Activated CD4-positive, alpha-beta T cell treated with anti-CD3 and anti-CD28 coated beads, Interleukin-2, Interleukin-6, amounts not matched to agents 100 ng/mL and 50 ng/mL, durations not matched to agents 16 hours and 8 hours (primary cell): ENCODE measurements at places on chromosomes 2 and 18.

GRCh38 chr2:182359027-182359989 is 67.5 kb downstream of the PDE1A start:
- DNase-seq = no peak

DNA sequence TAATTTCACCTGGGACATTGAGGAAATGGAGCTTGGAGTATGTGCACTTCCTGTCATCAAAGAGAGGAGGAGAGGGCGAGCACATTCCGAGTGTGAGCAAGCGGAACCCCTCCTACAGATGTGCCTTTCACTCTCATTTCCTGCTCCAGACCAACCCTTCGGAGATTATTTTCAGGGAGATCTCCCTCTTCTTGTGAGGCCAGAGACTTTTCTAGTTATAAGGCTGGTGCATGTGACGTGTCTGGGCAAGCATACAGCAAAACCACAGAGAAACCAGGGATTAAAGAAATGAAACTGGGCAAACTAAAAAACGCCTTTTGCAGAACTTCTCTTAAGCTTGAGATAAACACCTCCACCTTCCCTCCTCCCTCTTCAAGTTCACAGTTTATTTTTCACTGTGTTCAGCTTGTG is 409.2 kb upstream of the TCF4 start:
- DNase-seq = no peak

DNA sequence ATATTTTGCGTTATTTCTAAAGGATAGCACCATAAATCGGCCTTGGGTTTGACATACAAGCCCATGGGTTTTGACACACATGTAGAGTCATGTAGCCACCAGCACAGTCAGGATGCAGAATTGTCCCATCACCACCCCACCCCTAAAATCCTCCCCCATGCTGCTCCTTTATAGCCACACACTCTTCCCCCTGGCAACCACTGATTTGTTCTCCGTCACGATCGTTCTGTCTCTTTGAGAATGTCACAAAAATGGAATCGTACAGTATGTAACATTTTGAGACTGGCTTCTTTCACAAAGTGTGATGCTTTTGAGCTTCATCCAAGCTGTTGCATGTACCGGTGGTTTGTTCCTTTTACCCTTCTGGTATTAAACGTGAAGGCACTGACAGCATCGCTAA is 39.1 kb downstream of the CRACDL start:
- DNase-seq = no peak

GRCh38 chr2:161796192-161796591 is 172.0 kb downstream of the SLC4A10 start:
- no peak for DNase-seq

GRCh38 chr2:178484245-178485041 is 4.2 kb downstream of the PLEKHA3 start:
- DNase-seq = no peak

- no peak for DNase-seq
Measured at GRCh38 chr18:57785751-57786437, 17.2 kb downstream of the ATP8B1 start.

GRCh38 chr2:180169474-180169873 is 162.4 kb upstream of the CWC22 start:
- DNase-seq = no peak

GRCh38 chr2:161580426-161580825 is 43.8 kb upstream of the SLC4A10 start:
- DNase-seq = no peak

DNA sequence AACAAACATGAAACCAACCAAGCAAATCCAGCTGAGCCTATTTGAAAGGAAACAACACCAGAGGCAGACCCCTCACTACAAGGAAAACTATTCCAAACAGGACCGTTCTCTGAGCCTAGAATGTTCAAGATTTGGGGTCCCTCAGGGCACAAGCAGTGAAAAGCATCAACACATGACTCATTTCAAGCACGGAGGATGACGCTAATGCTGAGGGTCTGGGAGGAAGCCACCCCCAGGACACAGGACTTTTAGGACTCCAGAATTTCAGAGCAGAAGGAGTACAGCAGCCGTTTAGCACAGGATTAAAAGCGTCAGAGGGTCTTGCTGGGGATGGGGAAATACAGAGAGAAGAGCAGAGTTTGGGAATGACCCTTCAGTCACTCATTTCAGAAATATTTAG is 168.9 kb downstream of the DLGAP1 start:
- DNase-seq = no peak
